ACHN (cell line): ENCODE measurements at places on chromosomes 5 and 9.

- DNase-seq, result peak; percentile 6
These were observed 126.1 kb upstream of the WWC1 start for GRCh38 chr5:168165221-168165914.

DNA sequence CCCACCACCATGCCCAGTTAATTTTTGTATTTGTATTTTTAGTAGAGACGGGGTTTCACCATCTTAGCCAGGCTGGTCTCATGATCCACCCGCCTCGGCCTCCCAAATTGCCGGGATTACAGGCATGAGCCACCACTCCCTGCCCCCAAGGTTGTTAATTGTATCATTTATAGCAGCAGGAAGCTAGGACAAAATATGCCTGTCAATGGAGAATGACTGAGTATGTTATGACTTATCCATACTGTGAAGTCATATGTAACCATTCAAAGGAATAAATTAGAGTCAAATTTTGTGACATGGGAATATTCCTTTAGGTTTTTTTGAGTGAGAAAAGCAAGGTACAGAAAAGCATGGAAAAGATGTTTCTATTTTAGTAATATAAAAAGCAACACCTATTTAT lies 3.9 kb upstream of the DAB2 start:
- no peak for DNase-seq

DNA sequence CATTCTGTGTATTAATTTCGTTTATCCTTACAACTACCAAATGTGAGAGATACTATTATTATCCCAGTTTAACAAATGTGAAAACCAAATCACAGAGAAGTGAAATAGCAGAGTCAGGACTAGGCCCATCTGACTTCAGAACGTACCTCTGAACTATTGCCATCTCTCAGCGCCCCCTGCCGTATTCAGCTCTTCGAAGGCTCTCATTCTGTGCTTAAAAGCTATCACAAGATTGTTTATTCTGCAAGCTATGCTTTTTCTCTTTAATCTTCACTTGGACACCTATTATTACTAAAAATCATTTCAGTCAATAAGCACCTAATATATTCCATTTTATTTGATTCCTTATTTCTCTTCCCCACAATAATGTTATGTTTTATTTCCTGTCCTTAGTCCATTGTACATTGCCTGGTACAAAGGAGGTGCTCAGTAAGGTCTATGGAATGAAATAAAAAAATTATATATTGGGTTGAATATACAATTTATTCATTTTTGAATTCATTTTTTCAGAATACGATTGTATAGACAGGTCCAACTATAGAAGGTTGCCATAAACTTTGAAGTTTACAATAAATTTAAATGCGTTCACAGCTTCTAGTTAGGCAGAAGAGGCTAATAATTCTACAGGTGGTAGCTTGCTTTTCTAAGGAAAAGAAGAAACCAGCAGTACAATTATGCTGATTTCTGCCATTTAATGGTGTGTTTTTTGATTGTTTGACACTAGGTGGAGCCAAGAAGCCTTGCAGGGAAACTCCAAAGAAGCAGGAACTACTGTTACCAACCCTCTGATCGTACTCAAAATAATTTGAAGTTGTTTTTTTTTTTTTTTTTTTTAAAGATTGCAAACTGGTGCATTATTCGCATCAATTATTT lies 202.2 kb upstream of the DMRTA1 start:
- peak; percentile 73 for DNase-seq

GRCh38 chr5:85143138-85143537 lies 758.5 kb upstream of the EDIL3 start:
- no peak for DNase-seq

DNA sequence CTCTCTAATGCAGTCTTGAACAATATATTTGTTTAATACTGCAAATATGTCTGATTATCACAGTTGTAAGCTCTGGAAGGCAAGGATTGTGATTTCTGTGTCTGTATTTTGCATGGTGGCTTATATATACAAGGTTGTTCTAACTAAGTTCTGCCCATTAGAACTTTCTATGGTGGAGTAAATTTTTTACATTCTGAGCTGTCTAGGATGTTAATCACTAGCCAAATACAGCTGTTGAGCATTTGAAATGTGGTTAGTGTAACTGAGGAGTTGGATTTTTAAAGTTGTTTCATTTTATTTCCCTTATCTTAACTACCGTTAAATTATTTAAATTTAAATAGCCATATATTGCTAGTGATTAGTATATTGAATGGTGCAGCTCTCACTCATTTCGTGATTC lies 64.3 kb upstream of the DMRTA1 start:
- no peak for DNase-seq

DNA sequence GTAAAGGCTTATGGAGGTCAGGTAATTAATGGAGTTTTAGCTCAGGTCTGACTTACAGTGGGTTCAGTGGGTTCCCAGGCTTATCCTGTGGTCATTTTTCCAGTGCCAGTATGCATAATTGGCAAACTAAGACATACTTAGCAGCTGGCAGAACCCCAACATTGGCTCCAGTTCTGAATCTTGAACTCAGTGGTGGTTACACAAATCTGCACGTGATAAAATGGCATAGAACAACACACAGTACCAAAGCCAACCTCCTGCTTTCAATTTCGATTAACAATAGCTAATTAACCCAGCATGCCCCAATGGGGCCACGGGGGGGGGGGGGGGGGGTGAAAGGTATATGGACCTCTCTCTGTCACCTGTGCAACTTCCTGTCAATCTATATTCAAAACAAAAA lies 19.0 kb upstream of the BARX1 start:
- no peak for DNase-seq

- DNase-seq, result peak; percentile 59
These were observed 10.2 kb upstream of the TIFAB start for GRCh38 chr5:135462304-135462703.

DNA sequence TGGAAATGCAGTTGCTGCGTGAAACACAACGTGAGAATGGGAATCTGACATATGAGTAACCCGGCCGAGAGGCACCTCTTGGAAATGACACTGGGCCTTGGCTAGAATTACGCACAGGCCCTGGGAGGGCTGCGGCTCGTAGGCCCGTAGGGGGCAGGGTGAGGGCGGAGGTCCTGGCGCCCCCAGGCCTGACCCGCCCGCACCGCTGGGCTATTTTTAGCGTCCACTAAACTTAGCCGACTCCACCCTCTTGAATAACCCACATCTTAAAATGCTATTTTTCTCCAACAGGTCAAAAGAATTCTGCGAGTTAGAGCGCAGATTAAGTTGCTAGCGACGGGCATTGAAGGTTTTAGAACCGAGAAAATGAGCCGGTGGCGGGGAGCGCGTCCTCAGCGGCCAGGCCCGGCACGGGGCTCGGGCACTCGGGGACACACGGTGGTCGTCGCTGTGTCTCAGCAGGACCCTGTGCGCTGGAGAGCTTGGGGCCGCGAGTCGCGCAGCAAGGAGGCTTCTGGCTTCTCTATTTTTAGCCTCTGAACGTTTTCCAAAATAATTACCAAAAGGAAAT lies 168.5 kb downstream of the AUH start:
- peak; percentile 96 for DNase-seq

- no peak for DNase-seq
These were observed 78.0 kb upstream of the LHFPL2 start for GRCh38 chr5:78726571-78726970.

- no peak for DNase-seq
These were observed 141.9 kb downstream of the ST8SIA4 start for GRCh38 chr5:100761192-100761591.

- no peak for DNase-seq
These were observed 83.1 kb downstream of the HINT1 start for GRCh38 chr5:131081913-131082488.

- peak; percentile 81 for DNase-seq
These were observed 998 bp upstream of the FGF18 start for GRCh38 chr5:171418316-171418981.

DNA sequence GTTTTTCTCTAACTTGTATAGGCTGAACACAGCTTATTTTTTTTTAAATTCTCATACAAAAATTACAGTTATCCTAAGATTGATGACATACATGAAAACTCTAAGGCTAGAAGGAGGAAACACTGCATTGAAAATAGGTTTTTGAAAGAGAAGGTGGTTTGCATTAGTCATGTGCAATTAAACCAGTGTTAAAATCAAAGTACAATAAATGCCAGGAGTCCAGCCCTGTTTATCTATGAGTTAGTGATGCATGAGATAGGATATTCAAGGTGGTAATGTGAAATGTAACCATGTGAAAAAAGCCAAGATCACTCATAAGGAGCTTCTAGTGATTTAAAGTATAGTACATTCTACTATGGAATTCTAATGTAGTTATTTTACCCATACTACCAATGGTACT lies 444.9 kb upstream of the CYLC2 start:
- no peak for DNase-seq

DNA sequence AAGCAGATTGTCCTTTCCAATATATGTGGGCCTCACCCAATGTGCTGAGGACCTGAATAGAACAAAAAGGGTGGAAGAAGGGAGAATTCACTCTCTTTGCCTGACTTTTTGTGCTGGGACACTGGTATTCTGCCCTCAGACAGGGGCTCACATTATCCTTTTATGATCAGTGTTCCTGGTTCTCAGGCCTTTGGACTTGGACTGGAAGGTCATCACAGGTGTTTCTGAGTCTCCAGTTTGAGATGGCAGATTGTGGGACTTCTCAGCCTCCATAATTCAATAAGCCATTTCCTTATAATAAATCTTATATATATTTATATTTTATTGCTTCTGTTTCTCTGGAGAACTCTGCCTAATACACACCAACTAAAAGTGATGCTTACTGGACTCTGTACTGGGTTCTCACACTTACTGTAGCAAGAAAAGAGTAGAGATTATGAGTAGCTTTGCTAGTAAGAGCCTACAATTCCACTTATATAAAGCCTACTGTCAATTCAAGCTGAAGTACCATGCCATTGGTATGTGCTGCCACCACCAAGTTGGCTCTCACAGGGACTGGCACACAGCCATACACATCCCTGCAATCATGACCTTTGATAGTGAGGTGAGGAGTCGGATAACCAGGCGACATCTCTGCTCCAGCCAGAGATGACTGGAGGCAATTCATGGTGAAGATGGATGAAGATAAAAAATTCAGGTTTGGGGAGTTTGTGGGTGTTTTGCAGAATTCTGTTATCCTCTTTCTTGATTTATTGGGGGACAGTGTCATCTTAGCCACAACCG lies 130.7 kb upstream of the NR3C1 start:
- DNase-seq, result no peak

- no peak for DNase-seq
These were observed 291.4 kb downstream of the MCTP1 start for GRCh38 chr5:94993491-94993890.

- no peak for DNase-seq
These were observed 5.9 kb upstream of the EGR1 start for GRCh38 chr5:138459311-138459933.

DNA sequence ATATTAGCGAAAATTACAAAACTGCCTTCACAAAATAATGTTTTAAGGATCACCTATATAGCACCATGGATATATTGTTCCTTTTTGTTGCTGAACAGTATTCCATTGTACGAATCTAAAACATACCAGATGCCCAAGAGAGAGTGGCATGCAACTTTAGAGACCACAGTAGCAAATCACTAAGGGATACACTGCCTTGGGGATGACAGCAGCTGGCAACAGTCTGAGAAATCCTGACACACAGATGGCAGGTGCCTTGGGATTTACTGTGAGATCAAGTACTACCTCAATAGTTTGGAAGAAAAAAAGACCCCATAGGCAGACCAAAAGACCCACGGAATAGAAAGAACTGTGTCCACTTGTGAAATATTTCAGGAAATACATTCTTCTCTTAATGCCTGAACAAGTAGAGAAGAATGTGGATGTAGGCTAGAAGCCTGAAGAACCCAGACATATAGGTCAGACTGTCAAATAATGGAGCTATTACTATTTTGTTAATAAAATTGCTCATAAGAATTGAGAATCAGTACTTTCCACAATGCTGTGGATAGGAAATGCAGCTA lies 53.4 kb downstream of the PLPP1 start:
- no peak for DNase-seq

GRCh38 chr9:6829027-6829426 lies 71.3 kb downstream of the KDM4C start:
- DNase-seq, result no peak

DNA sequence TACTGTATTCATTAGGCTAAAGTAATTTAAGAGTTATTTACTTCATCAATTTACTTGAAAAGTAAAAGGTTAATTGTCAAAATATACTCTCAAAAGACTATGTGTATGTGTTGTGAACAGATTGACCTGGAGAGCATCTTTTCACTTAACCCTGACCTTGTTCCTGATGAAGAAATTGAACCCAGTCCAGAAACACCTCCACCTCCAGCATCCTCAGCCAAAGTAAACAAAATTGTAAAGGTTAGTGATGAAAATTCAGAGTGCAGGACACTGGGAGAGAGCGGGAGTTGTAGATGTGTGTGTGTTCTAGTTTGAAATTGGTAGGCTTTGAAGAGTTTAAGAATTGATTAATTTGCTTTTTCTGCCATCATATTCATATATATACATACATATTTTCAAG lies 41.9 kb downstream of the KIF2A start:
- no peak for DNase-seq

- no peak for DNase-seq
These were observed 97.8 kb downstream of the MAST4 start for GRCh38 chr5:66694036-66694435.

GRCh38 chr5:172123269-172123692 lies 64.7 kb downstream of the STK10 start:
- DNase-seq, result peak; percentile 34

DNA sequence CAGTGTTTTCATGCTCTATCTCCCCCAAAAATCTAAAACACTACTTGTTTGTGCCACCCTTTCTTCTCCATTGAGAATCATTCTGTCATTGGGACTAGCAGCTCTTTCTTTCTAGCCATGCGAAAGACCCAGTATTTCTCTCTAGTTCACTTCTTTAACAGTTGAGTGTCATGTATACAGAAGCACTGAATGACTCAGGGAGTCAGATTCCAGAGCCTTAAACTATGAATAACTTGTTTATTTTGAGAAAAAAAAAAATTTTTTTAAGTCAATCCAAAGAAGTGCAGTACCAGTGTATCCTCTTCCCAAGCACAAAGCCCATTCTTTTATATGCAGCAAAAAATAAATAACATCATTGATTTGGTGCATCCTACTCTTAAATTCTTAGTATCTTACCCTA lies 415.4 kb upstream of the GRAMD2B start:
- no peak for DNase-seq

DNA sequence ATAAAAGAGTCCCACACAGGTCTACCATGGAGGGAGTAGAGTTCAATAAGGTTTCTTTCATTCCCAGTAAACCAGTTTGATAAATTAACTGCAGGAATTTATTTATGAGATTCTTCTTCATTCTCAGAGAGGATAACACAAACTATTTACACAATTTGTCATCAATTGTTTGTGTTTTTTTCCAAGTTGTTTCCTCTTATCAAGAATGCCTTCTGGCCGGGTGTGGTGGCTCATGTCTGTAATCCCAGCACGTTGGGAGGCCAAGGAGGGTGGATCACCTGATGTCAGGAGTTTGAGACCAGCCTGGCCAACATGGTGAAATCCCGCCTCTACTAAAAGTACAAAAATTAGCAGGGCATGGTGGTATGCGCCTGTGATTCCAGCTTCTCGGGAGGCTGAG lies 216.7 kb downstream of the MLLT3 start:
- no peak for DNase-seq

GRCh38 chr5:43019291-43019613 lies 20.9 kb downstream of the ANXA2R start:
- DNase-seq, result no peak

- peak; percentile 74 for DNase-seq
These were observed 1.7 kb downstream of the FYB1 start for GRCh38 chr5:39217365-39218281.
